Activated CD4-positive, alpha-beta T cell treated with anti-CD3 and anti-CD28 coated beads for 36 hours (primary cell): ENCODE measurements at places on chromosomes 1 and 21. TPM values are rescaled to one million over a fixed set of nuclear protein-coding genes. Genes with fewer than 3 reads are reported as not detected.
A peak's percentile ranks its signal among the peaks of the same experiment; 100 is the strongest.

H6PD gene
- total RNA-seq = 9.6 TPM

DDAH1 gene
- 0.11 TPM for total RNA-seq

USP33 gene
- 36.3 TPM for total RNA-seq

TAL1 gene
- total RNA-seq = 0.19 TPM

GRCh38 chr21:41446586-41446985 lies 20.5 kb downstream of the MX1 start:
- DNase-seq = no peak

NUAK2 gene
- 2.3 TPM for total RNA-seq

DNA sequence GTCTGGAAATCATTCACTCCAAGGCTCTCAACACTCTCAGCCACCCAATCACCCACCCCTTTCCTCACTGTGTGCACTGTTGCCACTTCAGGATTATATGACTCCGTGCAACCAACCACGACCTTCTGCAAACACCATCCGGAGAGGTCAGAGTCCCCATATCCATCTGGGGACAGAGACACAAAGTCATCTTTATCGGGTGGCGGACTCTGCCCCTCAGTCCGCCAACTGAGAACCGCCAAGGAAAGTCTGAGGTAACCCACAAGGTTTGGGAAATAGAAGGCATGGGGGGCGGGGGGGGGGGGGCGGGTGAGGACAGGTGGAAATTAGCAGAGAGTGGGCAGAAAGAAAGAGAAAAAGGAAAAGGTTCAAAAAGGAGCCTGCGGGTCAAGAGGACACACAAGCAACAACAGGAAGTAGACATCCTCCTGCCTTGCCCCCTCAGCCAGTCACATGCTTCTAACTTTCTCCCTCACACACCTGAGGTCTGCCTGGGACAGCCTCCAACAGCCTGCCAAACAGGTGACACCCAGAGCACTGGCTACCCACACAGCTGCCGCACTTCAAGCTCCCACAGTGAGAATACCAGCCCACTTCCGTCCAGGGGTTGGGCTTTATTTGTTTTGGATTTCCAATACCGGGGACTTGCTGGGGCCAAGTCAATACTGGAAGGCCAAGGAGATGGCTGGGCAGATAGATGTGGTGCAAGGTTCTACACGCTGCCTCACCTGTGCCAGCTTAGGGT lies 58.1 kb downstream of the SSBP3 start:
- no peak for DNase-seq

- peak; percentile 79 for DNase-seq
Observed at GRCh38 chr1:66445492-66446181, 88.3 kb upstream of the SGIP1 start.

S100A10 gene
- 246 TPM for total RNA-seq

- no peak for DNase-seq
Observed at GRCh38 chr1:29280409-29281131, 44.2 kb downstream of the PTPRU start.

DNA sequence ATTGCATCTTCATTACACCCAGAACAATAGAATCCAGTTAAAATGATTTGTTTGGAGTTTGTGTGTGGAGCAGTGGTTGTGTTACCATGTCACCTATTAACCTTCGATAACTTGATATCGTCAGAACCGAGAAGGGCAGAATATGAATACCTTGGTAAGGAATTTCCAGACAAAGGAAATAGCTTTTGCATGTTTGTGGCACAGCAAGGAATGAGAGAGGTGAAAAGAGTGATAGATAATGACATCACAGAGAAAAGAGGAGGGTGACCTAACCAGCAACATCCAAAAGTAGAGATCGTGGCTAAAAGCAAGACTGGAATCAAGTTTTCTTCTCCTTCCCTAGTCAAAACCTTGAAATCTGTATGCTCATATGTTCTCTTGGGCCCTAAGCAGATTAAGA lies 244.6 kb upstream of the NEGR1 start:
- DNase-seq = no peak

GRCh38 chr1:191343816-191344215 lies 814.4 kb upstream of the RGS18 start:
- no peak for DNase-seq

OR14K1 gene
- not detected for total RNA-seq

DNA sequence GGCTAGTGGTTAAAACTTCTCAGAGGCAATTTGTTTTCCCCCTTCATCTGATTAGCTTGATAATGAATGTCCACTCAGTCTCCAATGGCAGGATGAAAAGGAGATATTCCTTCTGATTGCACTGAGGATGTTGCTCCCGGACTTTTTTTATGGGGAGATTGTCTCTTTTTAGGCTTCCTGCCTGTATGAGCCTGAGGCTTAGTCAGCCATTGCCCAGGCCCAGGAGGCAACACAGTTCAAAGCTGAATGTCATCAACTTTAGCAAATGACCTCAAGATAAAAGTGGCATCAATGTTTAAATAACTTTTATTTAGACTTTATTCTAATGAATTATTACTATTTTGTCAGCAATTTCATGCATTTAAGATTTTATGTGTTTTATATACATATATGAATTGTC lies 162.9 kb upstream of the PTBP2 start:
- DNase-seq = no peak

KCNK2 gene
- total RNA-seq = not detected

GRCh38 chr21:26118938-26119540 lies 51.5 kb downstream of the APP start:
- no peak for DNase-seq

DNA sequence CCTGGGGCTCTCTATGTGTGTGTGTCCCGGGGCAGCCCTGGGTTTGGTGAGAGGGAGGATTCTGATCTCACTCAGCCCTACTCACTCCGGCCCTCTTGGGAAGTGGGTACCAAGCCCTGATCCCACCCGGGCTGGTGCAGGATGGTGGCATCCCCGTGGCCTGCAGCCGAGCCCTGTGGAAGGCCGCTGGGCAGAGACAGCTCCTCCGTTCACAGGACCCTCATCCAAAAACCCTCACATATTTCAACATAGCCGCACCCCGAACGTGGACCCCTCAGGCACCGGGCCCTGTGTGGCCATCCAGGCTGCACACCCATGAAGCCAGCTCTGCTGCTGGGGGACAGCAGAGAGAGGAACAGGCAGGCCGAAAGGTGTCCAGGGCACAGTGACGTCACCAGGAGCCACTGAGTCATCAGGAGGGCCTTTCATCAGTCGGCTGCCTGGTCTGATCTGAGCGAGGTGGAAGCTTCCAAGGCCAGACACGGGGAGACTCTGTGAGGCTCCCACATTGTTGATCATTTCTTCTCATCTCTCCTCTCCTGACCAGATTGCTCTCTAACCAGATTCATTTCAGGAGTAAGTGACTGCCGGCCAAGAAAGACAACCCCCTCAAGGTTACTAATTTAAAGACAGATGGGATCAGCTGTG lies 16.2 kb upstream of the GPR157 start:
- DNase-seq = peak; percentile 57

GRCh38 chr1:35857830-35858229 lies 25.2 kb upstream of the AGO1 start:
- DNase-seq = no peak

DNA sequence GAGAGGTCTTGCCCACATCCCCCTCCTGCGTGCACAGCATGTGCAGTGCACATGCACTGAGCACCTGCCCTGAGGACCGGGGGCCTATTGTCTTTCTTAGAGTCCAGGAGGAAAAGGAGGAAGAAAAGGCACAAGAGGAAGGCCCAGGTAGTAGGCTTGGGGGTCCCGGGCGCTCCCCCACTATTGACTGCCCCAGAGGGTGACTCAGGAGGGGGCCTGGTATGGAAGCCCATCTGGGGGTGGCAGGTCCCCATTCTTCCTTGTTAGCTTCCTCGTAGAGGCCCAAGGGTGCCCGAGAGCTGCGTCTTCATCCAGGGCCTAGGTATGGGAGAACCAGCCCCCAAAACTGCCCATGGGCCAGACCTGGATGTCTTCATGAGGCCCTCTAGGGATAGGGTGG lies 4.1 kb upstream of the SMYD3 start:
- no peak for DNase-seq

GRCh38 chr1:198268784-198269645 lies 112.2 kb downstream of the NEK7 start:
- no peak for DNase-seq

PPM1J gene
- 0.88 TPM for total RNA-seq

DNA sequence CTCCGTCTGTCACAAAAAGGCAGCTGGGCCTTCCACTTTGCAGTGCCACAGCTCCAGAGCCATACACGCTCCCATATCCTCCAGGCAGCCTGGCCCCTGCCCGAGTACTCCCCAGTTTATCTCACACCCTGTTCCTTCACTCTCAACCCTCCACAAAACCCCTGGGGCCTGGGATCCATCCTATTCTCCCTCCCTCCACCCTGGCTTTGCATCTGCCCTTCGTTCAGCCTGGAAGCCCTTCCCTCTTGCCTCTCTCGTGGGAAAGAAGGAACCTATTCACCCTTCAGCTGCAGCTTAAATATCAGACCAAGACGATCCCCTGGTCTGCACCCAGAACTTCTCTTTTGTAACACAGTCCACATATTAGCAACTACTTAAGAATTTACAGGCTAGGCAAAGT lies 56.7 kb downstream of the CAMK2N1 start:
- DNase-seq = no peak

ADGRL4 gene
- total RNA-seq = not detected

GRCh38 chr1:114131526-114132220 lies 22.0 kb downstream of the SYT6 start:
- DNase-seq = no peak

- no peak for DNase-seq
Observed at GRCh38 chr1:60922304-60922703, 160.1 kb upstream of the NFIA start.

DNA sequence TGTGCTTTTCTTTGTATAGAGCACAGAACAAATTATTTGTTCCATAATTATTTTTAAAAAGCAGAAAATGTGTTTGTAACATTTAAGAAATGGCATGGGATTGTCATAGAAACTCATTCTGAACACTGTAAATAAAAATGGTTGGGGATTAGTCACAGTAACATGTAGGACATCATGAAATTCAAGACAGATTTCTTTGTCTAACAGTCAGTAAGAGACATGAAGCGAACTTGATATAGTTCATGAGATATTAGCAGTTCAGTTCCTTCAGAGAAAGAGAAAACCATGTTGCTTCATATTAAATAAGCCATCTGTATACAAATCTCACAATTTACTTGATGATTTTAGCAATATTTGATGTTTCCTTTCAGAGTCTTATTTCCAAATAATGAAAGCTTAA lies 19.7 kb downstream of the NFIA start:
- DNase-seq = no peak

DNA sequence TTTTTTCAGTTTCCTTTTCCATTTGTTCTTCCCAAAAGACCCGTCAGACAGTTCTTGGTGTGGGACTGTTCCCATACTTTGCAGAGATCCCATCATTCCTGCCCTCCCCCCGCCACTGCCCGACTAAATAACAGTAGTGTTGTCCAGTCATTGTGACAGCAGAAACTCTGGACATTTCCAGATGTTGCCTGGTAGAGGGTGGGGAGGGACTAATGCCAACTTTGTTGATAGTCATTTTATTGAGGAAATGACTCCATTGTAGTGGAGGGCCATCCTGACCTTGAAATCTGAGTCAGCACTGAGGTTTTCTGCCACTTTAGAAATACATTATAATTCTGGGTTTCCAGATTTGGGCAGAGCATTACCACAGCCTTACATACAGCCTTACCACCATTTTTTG lies 85.4 kb downstream of the CEP350 start:
- DNase-seq = no peak

DNA sequence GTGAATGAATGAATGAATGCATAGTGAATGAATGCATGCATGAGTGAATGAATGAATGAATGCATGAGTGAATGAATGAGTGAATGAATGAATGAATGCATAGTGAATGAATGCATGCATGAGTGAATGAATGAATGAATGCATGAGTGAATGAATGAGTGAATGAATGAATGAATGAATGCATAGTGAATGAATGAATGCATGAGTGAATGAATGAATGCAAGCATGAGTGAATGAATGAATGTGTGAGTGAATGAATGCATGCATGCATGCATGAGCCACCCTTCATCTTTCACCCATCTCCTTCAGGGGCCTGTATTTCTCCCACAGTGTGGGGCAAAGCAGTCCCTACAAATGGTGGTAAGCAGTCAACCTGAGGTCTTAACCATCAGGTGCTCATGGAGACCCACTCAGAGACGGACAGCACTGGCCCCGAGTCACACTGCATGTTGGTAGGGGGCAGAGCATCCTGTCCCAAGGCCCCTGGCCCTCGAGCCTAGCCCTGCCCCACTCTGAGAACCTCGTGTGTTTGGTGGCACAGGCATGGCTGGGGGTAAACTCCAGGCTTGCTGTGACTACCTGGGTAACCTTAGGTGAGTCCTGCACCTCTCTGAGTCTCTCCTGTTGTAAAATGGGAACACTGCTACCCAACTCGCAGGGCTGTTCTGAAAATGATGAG lies 28.0 kb upstream of the PAX7 start:
- DNase-seq = no peak

- DNase-seq = no peak
Observed at GRCh38 chr21:17793246-17794123, 25.7 kb downstream of the C21orf91 start.

DNA sequence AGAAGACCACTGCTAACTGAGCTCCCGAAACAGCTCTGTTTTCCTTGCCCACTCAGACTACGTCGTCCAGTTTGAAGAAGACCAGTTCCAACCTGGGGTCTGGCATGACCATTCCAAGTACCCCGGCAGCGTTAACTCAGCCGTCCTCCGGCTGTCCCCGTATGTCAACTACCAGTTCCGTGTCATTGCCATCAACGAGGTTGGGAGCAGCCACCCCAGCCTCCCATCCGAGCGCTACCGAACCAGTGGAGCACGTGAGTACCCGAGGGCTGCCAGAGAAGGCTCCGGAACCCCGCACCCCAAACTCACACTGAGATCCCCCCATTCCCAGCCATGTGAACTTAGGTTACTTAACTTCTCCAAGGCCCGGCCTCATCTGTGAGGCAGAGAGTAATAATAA lies 63.7 kb upstream of the CNTN2 start:
- no peak for DNase-seq

DNA sequence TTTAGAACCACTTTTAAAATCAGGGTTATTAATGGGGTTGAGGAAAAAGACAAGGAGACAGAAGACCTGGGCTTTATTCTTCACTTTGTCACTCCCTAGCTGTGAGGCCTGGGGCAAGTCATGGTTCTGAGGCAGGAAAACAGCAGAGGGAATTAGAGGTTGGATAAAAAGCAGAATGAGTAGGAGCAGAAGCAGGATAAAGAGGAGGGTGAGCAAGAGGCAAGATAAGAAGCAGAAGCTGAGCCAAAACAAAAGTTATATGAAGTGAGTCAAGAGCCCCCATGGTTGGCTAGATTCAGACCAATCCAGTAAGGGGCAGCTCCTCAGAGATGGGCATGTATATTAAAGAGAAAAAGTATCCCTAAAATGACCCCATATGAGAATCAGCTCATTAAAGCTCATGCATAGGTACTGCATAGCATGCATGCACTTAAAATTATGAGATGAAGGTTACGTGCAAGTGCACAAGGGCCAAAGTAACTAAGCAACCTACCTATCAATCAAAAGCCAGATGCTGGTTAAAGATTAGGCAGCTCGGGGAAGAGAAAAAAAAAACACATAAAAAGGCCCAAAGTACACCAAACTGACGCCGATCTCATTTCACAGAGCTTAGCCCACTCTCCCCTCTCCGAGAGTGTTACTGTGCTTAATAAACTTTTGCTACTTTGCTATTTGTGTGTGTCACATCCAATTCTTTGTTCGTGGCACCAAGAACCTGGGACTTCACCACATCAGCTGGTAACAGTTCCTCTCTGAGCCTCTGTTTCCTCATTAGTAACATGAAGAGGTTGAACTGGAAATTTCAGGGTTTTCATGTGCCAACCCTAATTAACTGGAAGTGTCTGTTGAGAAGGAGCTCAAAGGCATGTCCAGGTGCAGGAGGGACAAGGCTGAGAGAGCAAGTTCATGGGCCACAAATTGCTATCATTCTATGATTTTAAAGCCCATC lies 2.2 kb downstream of the AVPR1B start:
- no peak for DNase-seq

FCGR2B gene
- total RNA-seq = not detected

GRCh38 chr1:230693221-230693620 lies 20.7 kb downstream of the AGT start:
- DNase-seq = no peak
